Daoy (cell line): ENCODE measurements at places on chromosomes 5 and 9.

GRCh38 chr9:27047136-27047535 lies 41.7 kb upstream of the LRRC19 start:
- DNase-seq = no peak

DNA sequence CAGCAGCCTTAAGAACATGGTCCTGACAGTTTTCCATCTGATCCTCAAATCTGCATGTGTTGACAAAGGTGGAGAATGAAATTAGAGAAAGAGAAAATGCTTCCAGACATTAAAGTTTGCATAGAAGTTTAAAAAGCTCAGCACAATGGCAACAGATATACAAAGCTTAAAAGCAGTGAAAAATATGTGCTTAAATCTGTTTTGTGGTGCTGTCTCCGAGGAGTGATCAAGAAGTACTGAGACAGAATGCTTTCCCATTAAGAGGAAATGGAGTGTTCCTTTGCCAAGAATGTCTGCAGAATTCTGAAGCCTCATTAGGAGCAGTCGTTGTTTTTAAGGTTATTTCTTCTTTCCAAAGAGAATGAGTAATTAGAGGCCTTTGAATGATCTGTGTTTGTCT lies 131.4 kb downstream of the MCTP1 start:
- DNase-seq = no peak

GRCh38 chr9:95978106-95978505 lies 102.6 kb downstream of the ERCC6L2 start:
- no peak for DNase-seq

- DNase-seq = peak; percentile 86
Observed at GRCh38 chr5:159965031-159965837, 43.7 kb upstream of the TTC1 start.

DNA sequence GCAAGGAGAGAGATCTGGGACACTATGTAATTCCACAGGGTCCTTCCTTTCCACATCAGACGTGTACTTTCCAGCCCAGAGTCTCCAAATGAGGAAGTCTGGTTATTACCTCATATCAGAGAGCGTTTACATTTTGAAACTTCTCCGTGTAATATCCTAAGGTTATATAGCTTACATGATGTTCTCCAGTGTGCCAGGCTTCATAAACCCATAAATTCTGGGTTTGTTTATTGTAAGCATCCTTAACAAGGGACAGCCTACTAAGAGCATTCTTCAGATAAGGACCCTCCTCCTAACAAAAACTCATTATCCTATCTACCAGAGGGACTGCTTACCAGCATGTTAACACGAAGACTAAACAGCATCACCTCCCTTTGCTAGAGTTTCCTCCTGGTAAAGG lies 17.9 kb downstream of the SRFBP1 start:
- no peak for DNase-seq

DNA sequence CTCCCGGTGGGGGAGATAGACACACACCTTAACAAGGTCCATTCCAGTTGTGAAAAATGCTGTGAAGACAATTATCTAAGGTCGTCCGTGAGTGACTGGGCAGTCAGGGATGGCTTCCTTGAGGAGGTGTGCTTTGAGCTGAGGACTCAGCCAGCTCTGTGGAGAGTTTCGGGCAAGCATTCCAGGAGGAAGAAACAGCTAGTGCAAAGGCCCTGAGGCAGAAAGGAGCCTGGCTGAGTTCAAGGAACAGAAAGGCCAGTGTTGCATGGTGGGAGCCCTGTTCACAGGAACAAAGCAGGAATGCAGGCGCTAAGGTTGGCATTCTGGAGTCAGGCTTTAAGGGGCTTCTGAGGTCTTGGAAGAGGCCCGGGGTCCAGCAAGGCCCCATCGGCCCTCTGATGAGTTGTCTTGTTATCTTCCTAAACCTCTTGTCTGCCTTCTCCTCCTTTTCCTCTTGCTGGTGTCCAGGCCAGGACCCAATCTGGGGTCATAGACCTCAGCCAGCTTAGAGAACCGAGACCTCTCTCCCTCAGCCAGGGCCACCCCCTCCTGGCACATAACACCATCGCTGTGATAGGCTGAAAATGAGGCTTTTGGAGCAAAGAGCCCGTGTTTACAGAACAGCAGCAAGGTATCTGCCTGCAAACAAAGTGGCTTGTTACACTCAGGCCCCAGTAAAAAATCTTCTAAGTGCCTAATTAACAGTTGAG lies 270.2 kb upstream of the MVB12B start:
- DNase-seq = no peak

GRCh38 chr5:43192558-43193180 lies 644 bp downstream of the NIM1K start:
- peak; percentile 17 for DNase-seq

- DNase-seq = no peak
Observed at GRCh38 chr5:14004598-14005394, 60.3 kb upstream of the DNAH5 start.
